Psoas muscle (tissue), 8 donors: ENCODE measurements at places on chromosomes 13 and 19. TPM values are rescaled to one million over a fixed set of nuclear protein-coding genes. Genes with fewer than 3 reads are reported as not detected.
A peak's percentile ranks its signal among the peaks of the same experiment; 100 is the strongest.

RFPL4AL1 gene
- not detected for polyA plus RNA-seq

CILP2 gene
- not detected for polyA plus RNA-seq

CPAMD8 gene
- 9.8 TPM for polyA plus RNA-seq

FCGBP gene
- polyA plus RNA-seq: 0.77 TPM

C19orf67 gene
- not detected for polyA plus RNA-seq

SPRED3 gene
- 0.10 TPM for polyA plus RNA-seq

ZSCAN22 gene
- polyA plus RNA-seq: 1.8 TPM

ZNF160 gene
- 12.9 TPM for polyA plus RNA-seq

PSG2 gene
- polyA plus RNA-seq: not detected

DNA sequence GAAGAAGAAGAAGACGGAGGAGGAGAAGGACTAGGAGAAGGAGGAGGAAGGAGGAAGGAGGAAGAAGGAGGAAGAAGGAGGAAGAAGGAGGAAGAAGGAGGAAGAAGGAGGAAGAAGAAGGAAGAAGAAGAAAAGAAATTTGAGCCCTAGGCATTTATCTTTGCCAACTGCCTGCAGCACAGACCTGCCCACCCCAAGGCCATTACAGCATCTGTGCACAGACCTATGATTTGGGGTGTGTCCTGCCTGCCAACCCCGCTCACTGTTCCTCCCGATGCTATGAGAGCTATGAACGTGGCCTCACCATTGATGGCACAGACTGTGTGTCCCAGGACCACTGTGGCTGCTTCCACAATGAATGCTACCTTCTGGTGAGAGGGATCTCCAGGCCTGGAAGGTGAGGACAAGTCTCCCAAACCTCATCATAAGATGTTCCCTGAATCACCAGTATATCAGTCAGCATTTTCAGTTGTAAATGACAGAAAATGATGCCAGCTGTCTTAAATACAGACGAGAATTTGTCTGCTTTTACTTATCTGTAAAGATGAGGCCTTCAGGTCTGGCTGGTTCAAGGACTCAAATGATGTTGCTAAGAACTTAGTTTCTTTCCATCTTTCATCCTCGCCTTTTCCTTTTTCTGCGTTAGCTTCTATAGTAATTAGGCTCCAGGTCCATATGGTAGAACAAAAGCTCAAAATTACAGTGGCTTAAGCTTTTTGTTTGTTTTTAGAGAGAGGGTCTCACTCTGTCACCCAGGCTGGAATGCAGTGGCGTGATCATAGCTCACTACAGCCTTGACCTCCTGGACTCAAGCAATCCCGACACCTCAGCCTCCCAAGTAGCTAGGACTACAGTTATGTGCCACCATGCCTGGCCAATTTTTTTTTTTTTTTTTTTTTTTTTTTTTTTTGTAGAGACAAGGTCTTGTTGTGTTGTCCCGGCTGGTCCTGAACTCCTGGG, 3.9 kb upstream of the SDHAF1 start:
- DNase-seq: no peak

DNA sequence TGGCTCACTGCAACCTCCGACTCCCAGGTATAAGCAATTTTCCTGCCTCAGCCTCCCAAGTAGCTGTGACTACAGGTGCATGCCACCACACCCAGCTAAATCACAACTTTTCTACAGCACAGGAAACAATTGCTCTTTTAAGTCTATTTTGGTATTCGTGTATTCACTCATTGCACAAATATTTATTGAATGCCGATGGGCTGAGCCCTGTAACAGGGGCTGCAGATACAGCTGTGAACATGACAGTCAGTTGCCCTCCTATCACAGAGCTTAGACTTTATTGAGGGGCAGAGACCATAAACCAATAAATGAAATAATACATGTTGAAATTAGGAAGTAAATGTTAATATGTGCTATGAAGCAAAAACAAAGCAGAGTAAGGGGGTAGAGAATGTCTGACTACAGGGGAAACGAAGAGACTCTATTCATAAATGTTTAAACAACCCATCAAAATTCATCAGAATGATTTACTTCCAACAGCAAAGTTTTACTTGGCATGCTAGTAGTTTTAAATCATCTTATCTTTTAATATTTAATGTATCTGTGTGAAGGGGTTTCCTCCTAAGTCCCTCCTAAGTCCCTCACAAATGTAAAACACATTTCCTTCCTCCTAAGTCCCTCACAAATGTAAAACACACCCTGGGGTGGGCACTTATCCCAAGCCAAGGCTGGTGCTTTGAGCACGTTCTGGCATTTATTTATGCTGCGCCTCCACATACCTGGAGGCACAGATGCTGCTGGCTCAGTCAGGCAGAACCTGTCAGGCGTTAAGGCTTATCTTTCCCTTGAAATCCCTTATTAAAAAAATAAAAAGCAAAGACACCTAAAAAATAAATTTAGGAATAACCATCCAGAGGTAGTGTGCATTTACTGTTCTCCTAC, 140.8 kb downstream of the MIPEP start:
- DNase-seq: no peak

GRCh38 chr13:112721198-112722104, 31.6 kb downstream of the ATP11A start:
- peak; percentile 14 for DNase-seq

GRCh38 chr13:20137875-20138274, 23.0 kb downstream of the GJA3 start:
- DNase-seq: no peak

DNA sequence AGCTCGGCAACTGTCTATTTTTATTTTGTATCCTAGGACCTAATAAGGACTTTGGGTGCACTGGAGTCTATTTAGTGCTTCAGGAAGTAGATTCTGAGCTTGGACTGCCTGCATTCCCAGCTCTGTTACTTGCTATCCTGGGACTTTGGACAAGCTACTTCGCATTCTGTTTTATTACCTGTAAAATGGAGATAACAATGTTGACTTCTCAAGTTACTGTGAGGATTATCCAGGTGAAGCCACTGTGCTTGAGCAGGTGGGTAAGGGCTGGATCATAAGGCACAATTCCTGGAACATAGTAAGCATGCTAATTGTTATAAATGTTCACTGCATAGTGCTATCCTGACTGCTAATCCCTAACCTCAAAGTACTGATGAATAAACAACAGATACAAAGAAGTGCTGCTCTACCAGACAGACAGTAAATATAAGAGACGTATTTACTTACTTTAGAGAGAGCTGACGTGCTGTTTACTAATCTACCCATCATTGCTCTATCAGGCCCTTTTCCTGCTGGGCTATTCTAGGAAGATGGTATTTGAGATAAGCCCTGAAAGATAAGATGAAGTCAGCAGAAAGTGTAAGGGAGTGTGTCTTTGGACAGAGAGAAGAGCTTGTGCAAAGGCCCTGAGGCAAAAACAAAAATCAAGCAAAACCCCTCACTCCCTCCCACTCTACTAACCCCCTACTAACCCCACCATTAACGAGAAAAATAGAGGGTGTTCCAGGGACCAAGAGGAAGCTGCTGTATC, 50.8 kb upstream of the FLT1 start:
- DNase-seq: no peak

DNA sequence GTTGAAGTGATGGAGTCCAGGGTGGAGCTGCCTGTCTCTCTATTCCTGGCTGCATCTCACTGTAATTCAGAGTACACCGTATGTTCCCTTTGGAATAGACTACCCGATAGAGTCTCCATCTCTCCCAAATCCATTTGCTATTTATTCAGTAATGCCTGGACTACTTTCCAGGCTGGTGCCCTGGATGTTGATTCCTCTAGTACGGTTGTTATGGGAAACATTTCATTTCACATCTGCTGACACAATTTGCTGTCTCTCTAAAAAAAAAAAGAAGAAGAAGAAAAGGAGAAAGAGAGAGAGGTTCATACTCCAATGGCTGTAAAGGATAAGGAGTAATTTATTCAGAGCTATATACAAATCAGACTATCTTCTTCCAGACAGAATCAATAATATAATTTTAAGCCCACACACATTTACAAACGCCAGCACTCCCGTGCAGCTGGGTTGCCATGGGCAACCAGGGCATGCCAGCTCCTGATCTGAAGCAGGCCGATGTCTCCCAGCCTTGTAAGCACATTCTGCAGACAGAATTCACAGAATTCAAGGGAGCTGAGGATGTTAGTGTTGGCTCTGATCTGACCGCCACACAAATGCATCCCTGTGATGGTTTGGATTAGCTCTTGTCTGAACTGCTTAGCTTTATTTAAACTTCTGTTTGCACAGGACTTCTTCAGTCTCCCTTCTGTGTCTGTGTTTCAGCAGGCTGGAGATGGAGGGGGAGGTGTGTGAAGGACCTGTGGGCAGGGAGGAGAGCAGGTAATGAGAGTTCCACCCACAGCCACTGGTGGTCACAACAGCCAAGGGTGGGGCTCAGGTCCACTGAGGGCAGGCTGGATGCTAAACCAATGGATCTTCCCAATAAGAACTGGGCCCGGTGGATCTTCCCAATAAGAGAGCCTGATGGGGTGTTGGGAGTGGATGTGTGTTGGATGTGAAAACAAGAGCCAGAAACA, 66.0 kb downstream of the TEX26 start:
- no peak for DNase-seq

- DNase-seq: no peak
Measured at GRCh38 chr13:114131583-114132418, 622 bp downstream of the RASA3 start.

- DNase-seq: no peak
Measured at GRCh38 chr13:79782541-79783205, 301.7 kb downstream of the NDFIP2 start.

DNA sequence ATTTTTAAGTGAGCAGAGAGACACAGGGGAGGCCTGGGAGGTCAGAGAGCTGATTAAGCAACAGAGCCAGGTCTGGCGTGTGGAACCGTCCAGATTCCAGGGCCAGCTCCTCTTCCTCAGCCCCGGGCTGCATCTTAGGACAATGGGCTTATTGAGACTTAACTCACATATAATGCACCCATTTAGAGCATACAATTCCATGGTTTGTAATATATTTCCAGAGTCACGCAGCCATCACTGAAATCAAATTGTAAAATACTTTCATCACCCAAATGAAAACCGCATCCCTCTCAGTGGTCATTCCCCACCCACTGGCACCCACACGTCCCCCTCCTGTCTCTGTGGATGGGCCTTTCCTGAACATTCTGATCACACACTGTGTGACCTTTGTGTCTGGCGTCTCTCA, 2.1 kb upstream of the HMG20B start:
- no peak for DNase-seq

GRCh38 chr19:39187552-39187943, 9.2 kb upstream of the NCCRP1 start:
- DNase-seq: no peak

DNA sequence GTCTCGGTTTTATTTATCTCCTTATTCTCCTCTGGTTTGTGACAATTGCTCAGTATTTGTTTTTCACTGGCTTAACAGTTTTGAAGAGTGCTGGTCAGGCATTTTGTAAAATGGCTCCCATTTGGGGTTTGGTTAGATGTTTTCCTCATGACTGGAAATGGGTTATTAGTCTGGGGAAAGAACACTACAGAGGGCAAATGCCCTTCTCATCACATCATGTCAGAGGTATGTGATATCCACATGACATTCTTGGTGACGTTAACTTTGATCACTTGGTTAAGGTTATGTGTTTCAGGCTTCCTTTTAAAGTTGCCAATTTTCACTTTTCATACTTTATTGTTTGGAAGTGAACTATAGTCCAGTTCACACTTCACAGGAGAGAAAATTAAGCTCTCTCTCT, 74.8 kb upstream of the KLHL1 start:
- no peak for DNase-seq

DNA sequence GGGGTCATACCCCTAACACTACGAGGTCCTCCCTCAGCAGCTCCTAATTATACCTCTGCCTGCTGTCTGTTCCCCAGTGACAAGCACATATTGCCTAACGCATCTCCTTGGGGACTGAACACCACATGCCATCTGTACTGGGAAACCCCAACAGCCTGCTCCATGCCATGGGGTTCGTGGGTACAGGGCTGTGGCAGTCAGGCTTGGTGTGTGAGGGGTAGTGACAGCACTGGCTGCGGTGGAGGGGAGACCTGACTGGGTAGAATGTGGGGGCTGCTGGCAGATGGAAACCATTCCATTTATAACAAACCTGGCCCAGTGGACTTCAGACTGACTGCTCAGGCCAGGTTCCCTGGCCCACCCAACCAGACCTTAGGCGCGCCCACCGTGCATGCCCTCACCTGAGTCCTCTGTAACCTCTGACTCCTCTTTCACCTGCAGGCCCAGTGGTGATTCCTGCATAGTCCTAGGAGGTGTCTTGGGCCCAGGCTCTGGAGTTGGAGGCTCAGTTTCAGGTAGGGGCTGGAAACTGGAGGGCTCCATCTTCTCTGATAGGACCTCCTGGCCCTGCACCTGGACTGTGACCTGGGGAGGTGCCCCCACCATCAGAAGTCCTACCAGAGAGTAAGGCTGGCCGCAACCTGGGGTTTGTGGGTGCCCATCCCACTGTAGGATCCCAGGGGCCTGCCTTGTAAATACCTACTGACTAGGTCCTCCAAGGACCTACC, 3.0 kb downstream of the MZF1 start:
- peak; percentile 15 for DNase-seq

GRCh38 chr13:30748717-30749116, 13.4 kb downstream of the ALOX5AP start:
- no peak for DNase-seq

GRCh38 chr13:51786425-51787265, 17.3 kb downstream of the DHRS12 start:
- no peak for DNase-seq

- DNase-seq: no peak
Measured at GRCh38 chr13:66399873-66400272, 830.3 kb downstream of the PCDH9 start.

GRCh38 chr19:13506471-13506820, at the start of gene CACNA1A:
CACNA1A (minus strand) TSS chr19:13506479; CDS start chr19:13506224, 255 bp downstream.
- no peak for DNase-seq

DNA sequence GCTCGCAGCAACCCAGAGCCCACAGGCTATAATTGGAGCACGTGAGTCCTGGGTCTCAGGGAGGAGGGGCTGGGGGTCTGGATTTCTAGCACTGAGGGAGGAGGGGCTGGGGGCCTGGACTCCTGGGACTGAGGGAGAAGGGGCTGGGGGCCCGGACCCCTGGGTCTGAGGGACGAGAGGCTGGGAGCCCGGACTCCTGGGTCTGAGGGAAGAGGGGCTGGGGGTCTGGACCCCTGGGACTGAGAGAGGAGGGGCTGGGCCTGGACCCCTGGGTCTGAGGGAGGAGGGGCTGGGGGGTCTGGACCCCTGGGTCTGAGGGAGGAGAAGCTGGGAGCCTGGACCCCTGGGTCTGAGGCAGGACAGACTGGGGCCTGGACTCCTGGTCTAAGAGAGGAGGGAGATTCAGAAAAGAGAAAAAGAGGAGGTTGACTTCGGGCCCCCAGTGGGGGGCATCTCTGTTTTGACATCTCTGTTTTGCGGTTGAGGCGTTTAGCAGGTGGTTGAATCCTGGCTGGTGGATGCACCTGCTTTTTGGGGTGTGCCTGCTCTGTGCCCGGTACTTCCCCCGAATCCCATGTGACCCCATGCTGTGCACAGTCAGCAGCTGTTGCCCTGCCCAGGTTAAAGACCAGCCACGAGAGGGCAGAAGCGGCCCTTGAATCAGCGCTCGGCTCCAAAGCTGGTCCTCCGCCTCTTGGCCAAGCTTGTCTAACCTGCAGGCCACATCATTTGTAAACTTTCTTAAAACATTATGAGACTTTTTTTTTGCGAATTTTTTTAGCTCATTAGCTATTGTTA, 10.5 kb downstream of the PVR start:
- peak; percentile 84 for DNase-seq
